WERI-Rb-1 (cell line): ENCODE measurements at places on chromosomes 7 and 10.
A peak's percentile ranks its signal among the peaks of the same experiment; 100 is the strongest.

DNA sequence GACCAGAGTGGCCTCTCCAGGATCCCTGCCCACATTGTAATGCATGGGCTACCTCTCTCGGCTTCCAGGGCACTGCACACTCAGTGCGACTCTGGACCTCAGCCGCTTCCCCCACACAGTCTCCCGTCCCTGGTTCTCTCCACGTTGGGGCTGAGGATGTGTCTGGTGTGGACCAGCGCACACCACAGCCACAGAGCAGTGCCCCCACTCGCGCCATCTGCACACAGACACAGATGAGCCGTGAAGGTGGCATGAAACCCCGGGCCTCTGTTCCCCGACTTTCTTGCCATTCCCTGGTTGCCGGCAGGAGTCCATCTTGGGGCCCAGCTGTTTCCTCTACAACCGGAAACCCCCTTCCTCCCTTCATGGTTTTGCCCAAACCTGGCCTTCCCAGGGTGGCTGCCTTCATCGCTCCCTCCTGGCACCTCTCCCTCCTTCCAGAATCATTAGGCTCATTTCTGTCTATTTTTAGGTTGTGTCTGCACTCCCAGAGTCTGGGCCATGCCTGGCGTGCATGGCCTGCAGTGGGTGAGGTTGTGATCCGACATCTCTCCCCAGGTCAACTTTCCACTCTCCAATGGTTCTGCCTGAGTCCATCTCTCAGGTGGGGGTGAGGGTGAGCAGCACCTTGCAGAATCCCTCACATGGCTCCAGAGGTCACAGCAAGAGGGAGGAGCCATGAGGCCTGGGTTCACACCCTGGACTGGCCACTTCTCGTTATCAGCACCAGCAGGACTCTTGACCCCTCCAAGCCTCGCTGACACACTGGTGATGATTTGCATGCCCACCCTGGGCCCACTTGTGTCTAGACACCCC is 10.1 kb downstream of the RASGEF1A start:
- no peak for DNase-seq

DNA sequence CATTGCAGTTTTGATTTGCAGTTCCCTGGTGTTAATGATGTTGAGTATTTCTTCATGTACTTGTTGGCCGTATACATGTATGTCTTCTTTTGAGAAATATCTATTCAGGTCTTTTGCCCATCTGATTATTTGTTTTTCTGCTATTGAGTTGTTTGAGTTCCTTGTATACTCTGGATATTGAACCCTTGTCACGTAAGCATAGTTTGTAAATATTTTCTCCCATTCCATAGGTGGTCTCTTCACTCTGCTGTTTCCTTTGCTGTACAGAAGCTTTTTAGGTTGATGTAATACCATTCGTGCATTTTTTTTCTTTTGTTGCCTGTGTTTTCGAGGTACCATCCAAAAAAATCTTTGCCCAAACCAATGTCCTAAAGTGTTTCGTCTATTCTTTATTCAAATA is 43.6 kb upstream of the LRRC17 start:
- no peak for DNase-seq

DNA sequence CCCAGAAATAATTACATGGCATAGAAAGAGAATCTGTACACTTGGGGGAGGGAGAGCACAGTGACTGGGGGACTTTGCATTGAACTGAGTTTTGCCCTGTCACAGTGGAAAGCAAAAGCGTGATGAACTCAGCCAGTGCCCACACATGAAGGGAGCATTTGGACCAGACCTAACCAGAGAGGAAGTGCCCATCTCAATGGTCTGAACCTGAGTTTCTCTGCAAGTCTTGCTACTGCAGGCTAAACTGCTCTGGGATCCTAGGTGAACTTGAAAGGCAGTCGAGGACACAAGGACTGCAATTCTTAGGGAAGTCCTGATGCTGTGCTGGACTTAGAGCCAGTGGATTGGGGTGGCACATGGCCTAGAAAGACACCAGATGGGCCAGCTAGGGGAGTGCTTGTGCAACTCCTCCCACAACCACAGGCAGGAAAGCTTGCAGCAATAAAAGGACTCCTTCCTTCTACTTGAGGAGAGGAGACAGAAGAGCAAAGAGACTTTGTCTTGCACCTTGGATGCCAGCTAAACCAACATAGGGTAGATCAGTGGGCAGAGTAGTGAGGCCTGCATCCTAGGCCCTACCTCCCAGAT is 259.0 kb downstream of the GRM8 start:
- peak; percentile 70 for DNase-seq

DNA sequence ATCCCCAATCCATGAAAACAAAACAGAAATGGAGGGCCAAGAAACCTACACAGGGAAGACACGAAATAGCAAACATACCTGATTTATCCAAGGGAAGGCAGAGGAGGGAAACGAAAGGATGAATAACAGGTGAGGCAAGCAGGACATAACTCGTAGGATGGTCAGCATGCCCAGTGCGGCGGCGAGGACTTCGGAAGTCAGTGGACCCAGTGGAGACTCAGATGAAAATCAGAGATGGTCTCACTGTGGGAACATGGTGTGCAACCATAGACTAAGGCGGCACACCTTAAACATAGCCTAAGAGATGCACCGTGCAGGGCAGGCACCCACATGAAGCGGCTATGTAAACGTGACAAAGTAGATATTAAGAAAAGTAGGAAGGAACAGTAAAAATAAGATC is 157.5 kb downstream of the MGMT start:
- DNase-seq = no peak

DNA sequence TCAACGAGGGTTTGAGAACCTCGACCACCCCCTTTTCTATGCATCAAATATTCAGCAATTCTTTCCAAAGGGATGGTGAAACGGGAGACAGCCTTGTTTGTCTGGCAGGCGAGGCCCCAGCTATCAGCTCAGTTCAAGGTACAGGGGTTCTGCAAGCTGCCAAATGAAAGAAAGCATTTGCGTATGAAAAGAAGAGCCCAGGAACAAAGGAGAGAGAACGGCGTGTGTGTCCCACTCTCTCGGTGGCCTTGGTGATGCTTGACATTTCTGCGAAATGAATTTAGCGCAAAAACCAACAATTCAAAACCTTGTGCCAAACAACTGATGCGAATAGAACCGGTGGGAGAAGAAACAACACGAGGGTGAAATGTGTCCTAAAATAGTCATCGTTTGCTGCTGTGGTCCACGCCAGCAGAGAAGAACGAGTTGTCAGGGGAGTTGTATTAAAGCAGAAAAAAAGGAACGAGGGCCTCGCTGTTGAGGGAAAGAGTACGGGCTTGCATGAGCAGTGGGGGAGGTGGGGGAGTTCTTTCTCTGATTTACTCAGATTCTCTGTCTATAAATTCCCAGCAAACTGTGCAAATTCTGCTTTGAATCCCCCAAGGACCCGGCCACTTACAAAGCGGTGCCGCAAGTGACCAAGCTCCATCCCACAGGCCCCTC is 97.7 kb downstream of the TMEM130 start:
- DNase-seq = no peak
